Kidney (tissue), 22 donors: ENCODE measurements at places on chromosomes 12 and 14. TPM values are rescaled to one million over a fixed set of nuclear protein-coding genes. Genes with fewer than 3 reads are reported as not detected.
A peak's percentile ranks its signal among the peaks of the same experiment; 100 is the strongest.

DNA sequence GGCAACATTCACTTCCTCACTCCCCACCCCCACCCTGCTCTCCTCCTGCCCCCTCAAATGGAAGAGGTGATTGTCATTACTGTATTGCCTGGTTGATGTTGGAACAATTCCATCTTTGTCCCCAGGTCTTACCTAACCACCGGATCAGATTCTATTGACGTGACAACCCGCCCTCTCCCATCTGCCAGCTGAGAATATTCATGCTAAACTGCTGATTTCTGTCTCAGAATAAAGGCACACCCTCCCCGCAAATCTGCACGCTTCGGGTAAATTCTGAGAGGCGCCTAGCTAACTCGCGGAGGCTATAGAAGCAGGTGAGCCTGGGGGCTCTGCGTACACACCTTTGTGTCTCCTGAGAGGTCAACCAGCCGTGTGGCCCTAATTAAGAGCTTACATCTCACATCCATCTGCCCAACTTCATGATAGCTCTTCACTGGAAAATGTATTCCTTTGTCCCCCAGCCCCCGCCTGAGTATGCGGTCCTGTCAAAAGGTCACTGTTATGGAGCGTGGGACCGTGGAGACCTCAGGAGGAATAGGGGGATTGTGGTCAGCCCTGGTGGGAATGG is 1054.3 kb downstream of the VRK1 start:
- no peak for DNase-seq

- no peak for DNase-seq
Observed at GRCh38 chr12:102423462-102423861, 56.9 kb downstream of the IGF1 start.

GRCh38 chr12:18935371-18935965 is 194.1 kb upstream of the PLEKHA5 start:
- no peak for DNase-seq

The OR10AD1 gene
- not detected for polyA plus RNA-seq

- peak; percentile 70 for DNase-seq
Observed at GRCh38 chr14:68757618-68758081, 35.2 kb downstream of the ZFP36L1 start.

GRCh38 chr12:99600388-99600787 is 47.2 kb upstream of the GARIN6 start:
- DNase-seq = no peak

DNA sequence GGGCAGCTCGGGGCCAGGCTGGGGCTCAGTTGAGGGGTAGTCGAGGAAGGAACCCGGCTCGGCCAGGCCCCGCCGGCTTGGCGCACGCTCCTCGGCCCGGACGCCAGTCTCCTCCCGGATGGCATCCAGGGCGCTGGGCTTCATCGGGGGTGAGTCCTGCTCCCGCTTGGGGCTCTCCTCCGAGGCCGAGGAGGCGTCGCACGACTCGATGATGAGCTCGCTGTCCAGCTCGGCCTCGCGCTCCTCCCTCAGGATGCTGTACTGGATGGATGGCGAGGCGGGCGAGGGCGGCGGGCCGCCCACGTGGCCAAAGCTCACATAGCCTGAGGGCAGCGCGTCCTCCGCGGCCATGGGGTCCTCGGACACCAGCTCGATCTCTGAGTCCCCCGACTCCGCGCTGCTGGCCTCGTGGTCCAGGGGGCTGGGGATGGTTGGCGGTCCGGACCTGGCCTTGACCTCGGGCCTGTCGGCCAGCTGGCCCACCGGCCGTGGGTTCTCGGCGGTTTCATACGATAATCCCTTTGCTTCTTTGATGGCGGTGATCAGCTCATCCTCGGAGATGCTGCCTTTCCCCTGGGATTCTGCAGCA is 143.4 kb downstream of the RTN1 start:
- peak; percentile 74 for DNase-seq

GRCh38 chr12:43271659-43272058 is 280.3 kb downstream of the ADAMTS20 start:
- no peak for DNase-seq

DNA sequence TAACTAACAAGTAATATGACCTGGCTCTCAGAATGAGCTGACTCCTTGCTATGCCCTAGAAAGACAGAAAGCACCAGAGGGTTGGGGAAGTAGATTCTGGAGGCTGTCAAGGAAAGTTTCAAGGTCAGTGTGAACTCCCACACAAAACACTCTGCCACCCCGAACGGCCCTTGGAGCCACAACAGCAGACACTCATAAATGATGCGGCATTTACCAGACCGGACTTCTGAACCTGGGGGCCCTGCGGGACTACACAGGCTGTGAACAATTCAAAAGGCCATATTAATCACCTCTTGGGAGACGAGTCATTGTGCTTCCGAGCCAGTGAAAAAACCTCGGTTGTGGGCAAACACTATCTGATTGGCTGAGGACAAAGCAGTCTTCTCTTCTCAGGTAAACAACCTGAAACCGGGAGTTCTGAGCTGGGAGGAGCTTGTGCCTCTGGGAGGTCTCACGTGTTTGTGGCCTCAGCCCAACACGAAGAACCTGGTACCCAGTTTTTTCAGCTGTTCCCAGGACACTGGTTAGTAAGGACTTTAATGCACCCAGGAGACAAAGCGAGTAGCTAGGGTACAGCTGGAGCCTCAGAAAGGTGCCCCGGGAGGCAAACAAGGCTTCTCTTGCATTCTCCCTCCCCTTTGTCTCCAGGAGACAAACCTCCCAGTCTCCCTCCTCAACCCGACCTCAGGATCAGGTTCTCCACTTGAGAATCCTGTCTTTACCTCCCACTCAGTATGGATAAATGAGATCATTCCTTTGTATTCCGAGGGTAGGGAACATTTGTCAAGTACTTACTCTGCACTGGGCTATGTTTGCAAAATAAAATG is 35.3 kb downstream of the VWF start:
- no peak for DNase-seq

The KRT85 gene
- polyA plus RNA-seq = 0.58 TPM

The IFNG gene
- polyA plus RNA-seq = not detected

- no peak for DNase-seq
Observed at GRCh38 chr12:12555656-12556055, 7.0 kb downstream of the DUSP16 start.

The CTSG gene
- 1.1 TPM for polyA plus RNA-seq

- DNase-seq = peak; percentile 74
Observed at GRCh38 chr12:113136990-113137511, 1.5 kb upstream of the RASAL1 start.

The OAS1 gene
- 27.2 TPM for polyA plus RNA-seq

GRCh38 chr12:88371416-88372183 is 208.7 kb downstream of the KITLG start:
- no peak for DNase-seq

GRCh38 chr14:69983317-69983716 is 104.1 kb downstream of the SMOC1 start:
- no peak for DNase-seq

GRCh38 chr12:62955678-62956077 is 20.7 kb upstream of the PPM1H start:
- DNase-seq = no peak

The LLPH gene
- polyA plus RNA-seq = 28.7 TPM

DNA sequence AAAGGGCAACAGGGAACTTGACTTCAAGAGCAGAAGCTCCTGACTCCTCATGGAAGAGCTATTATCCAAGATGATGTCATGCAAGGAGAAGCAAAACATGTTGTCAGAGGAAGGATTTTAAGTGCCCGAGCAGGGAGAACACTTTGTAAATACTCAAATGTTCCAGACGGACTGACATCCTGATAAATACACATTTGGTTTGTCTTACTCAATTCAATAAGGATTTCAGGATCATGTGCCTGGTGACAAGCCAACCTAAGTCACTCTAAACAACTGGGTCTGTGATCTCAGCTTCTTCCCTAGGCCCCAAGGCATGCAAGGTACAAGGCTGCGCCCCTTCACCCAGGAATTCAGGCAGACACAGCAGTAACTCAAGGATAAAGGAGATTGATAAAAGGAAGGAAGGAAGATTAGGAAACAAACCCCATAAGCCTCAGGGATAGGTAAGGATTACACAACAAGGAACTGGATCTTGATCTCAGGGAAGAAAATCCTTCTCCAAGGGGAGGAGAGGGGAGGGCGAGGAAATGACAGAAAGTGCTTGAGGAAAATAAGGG is 26.8 kb upstream of the CEBPE start:
- no peak for DNase-seq

DNA sequence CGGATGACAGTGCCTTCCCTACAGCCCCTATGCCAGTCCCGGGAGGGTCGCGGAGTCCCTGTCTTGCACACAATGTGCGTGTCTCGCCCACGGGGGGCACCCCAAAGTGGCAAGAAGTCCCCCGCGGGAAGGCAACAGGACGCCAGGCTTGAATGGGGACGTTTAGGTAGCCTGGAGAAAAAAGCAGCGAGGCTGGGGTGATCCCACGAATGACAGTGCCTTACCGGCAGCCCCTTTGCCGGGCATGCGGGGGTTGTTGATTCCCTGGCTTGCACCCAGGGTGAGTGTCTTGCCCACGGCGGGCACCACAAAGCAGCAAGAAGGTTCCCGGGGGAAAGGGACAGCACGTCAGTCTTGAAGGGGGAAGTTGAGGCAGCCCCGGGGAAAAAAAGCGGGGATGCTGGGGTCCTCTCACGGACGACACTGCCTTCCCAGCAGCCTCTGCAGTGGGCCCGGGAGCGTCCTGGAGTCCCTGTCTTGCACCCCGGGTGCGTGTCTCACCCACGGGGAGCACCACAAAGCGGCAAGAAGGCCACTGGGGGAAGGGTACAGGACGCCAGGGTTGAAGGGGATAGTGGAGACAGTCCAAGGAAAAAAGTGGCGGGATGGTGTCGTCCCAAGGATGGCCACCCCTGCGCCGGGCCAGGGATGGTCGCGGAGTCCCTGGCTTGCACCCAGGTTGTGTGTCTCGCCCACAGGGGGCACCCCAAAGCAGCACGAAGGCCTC is 156.8 kb upstream of the ALG10B start:
- DNase-seq = no peak

The CSRP2 gene
- polyA plus RNA-seq = 189 TPM

DNA sequence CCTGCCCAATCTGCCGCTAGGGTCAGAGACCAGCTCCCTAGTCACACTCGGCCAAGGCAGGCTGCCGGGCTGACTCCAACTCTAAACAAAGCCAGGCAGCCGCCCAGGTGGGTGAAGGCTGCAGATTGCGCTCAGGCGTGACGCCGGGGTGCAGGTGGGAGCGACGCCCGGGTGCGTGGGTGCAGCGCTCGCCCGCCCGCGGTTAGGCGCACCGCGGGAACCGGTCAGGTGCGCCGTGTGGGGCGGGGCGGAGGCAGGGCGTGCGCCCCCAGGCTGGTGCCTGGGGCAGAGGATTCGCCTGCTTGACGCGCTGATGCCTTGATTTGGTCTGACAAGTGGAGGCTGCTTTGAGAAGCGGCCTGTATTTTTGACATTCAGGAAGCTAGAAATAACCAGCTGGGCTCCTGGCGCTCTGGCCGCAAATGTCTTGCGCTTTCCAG is 126.7 kb upstream of the HIF1A start:
- peak; percentile 90 for DNase-seq

The HOXC6 gene
- polyA plus RNA-seq = 11.4 TPM

DNA sequence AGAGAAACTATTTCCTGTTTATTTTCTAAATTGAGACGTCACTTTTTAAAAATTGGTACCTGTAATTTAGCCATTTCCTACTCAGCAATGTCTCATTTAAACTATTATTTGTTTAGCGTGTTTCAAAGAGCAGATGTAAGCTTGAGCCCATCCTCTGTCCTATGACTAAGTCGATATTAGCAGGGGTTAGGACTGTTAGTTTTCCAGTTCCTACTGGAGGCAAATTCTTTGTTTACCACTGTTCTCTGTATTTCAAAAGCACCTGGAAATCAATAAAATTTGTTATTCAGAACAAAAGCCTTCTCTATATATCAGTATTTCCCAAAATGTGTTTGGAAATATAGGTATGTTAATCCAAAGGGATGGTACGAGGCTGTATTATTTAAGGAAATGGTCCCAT is 42.4 kb downstream of the MDM2 start:
- no peak for DNase-seq

GRCh38 chr14:98937712-98938505 is 334.1 kb downstream of the BCL11B start:
- DNase-seq = no peak

- DNase-seq = no peak
Observed at GRCh38 chr14:100470523-100470897, 116.7 kb downstream of the BEGAIN start.

GRCh38 chr12:116864371-116865160 is 16.7 kb downstream of the HRK start:
- DNase-seq = no peak

The LUM gene
- 102 TPM for polyA plus RNA-seq

The IGF1 gene
- 0.71 TPM for polyA plus RNA-seq

GRCh38 chr12:29580971-29581370 is 83.5 kb upstream of the OVCH1 start:
- no peak for DNase-seq

- DNase-seq = no peak
Observed at GRCh38 chr12:89678225-89678624, 30.4 kb downstream of the ATP2B1 start.

GRCh38 chr14:38848243-38848935 is 254.6 kb downstream of the SEC23A start:
- no peak for DNase-seq

The KSR2 gene
- 0.34 TPM for polyA plus RNA-seq

GRCh38 chr12:42912367-42912766 is 322.8 kb upstream of the PRICKLE1 start:
- no peak for DNase-seq

DNA sequence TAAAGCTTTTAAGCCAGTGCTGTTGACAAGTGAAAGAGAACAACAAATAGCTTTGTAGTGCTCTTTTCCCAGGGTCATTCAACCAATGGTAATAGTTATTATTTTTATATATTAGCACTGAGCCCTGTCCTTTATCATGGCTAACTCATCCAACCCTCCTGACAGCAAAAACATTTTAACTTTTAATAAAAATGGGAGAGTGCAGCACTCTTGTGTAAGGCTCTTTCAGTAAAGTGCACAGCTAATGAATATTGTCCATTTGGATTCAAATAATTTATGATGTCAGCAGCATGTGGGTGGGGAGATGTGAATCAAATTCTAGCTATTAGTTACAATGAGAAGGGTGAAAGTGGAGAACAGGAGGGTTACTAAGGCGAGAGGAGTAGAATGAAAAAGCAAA is 185.7 kb downstream of the SOX5 start:
- no peak for DNase-seq
